Fibroblast of the aortic adventitia (primary cell): ENCODE measurements at places on chromosomes 16 and 17. TPM values are rescaled to one million over a fixed set of nuclear protein-coding genes. Genes with fewer than 3 reads are reported as not detected.

SMTNL2 gene
- total RNA-seq, result 0.16 TPM in 1 of 2 replicates, not detected in the other

ODAD4 gene
- total RNA-seq, result 0.16 and 1.2 TPM in 2 replicates

IL17C gene
- total RNA-seq, result not detected in 2 replicates

CACNG3 gene
- total RNA-seq, result not detected in 2 replicates

ROGDI gene
- total RNA-seq, result 9.1 and 14.4 TPM in 2 replicates

CCL4L2 gene
- not detected in 2 replicates for total RNA-seq
